ENCODE measurements at places on chromosomes 16 and 17. TPM values are rescaled to one million over a fixed set of nuclear protein-coding genes. Genes with fewer than 3 reads are reported as not detected.

CLEC3A gene
- total RNA-seq = not detected

RFFL gene
- 10.5 TPM for total RNA-seq

KRT28 gene
- not detected for total RNA-seq

TAF15 gene
- 94.8 TPM for total RNA-seq

- DNase-seq = peak; percentile 57
Measured at GRCh38 chr17:72121164-72122009, 567 bp downstream of the SOX9 start.

DNA sequence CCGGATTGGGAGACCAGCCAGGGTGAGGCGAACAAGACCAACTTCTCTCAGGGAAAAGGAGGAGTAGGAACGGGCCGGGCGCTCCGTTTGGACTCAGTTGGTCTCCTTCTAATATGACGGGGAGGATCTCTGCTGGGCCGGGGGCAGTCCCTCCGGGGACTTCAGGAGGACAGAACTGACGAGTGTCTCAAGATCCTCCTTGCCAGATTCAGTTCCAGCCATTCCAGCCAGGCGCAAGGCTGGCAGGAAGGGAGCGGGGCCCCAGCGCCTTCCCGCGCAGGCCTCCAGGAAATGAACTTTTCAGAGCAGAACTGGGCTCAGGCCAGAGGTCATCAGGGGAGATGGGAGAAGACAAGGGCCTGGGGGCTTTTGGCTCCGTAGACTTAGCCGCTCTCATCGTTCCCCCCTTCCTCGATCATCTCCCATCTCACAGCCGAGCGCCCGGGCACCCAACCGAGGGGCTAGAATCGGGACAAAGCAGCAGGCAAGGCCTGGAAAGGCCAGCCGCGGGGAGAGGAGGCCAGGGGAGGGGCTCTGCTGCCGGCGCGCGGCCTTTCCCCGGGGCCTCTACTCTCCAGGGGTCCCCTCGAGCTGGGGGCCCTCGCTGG is 1.6 kb downstream of the ZNF423 start:
- peak; percentile 64 for DNase-seq

DNA sequence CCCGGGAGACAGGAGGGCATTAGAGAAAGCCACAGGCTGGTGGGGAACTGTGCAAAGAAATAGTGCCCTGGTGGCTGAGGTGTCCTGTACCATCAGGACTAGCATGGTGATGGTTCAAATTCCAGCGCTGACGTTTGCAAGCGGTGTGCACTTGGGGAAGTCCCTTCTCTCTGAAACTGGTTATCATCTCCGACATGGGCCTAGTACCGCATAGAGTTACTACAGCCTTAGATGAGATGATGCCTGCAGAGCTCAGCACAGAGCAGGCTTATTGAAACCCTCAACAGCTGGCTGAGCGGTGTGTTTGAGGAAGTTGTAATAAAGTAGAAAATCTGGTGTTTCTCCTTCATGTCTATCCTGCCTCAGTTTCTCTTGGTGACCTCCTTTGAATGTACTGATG is 136.7 kb upstream of the WSCD1 start:
- DNase-seq = no peak

DNA sequence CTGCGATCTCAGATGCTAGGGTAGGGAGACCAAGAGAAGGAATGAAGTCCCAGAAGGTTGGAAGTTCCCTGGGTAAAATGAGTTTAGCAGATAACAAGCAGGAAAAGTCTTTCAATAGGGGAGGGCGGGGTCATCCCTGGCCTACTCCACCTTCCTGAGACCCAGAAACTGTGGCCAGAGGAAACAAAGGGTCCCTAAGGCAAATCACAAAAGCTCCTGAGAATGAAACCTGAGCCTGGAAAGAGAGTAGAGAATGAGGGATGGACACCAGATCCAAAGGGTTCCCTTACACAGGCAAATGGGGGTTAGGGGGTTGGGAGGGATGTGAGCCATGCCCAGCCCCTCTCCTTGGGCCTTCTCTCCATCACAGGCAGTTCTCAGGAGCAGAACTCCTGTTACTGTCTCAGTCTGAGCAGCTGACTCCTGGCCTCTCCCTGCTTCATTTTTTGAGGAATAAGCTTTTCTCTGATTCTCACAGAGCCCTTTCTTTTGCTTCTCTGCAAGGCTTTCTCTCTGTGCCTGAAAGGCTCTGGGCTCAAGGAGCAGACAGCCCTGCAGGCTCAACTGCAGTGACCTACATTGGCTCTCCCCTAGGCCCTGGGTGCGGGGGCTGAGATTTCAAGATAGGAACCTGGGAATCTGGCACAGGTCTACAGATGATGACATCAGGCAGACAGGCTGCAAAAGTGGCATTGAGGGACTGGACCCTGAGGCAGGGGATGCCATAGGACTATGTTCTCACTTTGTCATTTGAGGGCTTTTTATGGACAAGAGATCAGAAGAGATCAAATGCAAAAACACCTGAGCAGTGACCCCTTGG is 9.8 kb upstream of the NR1D1 start:
- DNase-seq = no peak

DNA sequence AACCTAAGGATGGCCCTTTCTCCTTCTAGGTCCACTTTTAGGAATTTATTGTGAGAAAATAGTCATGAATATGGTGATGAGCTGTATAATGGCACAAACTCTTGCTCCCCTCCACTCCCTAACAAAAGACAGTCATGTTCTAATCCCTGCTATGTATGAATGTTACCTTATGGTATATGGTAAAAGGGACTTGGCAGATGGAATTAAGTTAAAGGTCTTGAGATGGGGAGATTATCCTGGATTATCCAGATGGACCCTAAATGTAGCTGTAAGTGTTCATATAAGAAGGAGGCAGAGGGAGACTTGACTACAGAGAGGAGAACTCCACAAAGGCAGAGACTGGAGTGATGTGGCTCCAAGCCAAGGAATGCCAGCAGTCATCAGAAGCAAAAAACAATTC is 296.1 kb downstream of the SOX9 start:
- DNase-seq = no peak

DNA sequence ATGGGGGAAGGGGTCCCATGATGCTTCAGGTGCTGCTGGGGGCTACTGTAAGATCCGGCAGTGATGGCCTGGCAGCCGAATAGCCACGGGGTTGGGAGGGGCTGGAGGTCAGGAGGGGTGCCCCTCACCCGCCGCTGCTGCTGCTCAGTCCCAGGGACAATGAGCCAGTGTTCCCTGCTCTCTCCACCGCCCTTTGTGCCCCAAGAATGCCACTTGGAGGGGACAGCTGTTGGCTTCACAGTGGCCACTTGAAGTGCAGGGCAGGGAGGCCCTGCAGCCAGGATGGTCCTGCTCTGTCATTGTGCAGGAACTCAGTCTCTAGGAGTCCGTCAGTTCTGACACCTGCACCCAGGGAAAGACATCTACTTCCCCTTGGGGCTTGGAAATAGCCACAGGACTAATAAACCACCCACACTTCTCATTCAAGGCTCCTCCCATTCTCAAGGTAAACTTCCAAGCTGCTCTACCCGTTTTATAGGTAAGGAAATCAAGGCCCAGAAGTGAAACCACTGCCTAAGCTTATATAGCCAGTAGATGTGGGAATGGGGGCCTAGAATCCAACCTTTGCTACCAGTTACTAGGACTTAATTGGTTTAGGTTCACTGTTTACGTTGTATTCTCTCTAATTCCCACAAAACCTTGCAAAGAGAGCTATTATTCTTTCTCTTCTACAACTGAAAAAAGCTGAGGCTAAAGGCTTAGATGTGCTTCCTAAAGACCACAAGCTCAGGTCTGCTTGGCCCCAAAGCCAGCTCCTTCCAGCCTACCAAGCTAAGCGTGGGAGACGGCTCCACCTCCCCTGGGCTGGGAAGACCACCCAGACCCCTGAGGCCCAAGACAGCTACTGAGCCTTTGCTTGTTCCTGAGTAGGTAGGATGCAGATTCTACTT is 6.2 kb upstream of the CPSF4L start:
- DNase-seq = peak; percentile 6

DNA sequence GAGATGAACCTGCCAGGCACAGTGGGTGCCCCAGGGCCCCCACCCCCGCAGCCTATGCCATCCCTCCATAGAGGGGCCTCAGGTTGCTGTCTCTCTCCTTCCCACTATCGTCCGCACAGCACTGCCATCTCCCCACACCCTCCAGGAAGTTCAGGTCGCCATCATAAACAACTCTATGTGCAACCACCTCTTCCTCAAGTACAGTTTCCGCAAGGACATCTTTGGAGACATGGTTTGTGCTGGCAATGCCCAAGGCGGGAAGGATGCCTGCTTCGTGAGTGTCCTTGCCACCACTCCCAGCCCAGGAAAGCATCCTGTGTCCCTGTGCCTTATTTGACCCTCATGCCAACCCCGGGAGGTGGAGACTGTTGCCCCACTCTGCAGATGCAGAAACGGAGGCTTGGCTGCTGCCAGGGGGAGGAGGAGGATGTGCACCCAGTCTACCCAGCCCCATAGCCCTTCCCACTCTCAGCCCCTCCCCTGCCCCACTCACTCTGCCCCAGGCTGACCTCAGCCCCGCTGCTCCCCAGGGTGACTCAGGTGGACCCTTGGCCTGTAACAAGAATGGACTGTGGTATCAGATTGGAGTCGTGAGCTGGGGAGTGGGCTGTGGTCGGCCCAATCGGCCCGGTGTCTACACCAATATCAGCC is 3.9 kb downstream of the PRSS21 start:
- peak; percentile 22 for DNase-seq

DNA sequence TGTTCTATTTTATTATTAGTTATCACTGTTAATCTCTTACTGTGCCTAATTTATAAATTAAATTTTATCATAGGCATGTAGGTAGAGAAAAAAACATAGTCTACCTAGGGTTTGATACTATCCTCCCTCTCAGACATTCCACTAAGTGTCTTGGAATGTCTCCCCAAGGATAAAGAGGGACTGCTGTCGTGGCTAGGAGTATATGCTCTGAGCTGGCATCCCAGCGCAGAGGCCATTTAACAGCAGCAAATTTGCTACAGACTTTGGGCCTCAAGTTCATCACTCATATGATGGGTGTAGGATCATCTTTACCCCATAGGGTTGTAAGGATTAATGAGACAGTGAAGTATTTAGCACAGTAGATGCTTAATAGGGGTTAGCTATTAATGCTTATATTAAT is 56.7 kb downstream of the ZFHX3 start:
- no peak for DNase-seq

- no peak for DNase-seq
Measured at GRCh38 chr16:89062389-89063345, 31.0 kb upstream of the ACSF3 start.
